ENCODE measurements at places on chromosomes 16 and 17.

DNA sequence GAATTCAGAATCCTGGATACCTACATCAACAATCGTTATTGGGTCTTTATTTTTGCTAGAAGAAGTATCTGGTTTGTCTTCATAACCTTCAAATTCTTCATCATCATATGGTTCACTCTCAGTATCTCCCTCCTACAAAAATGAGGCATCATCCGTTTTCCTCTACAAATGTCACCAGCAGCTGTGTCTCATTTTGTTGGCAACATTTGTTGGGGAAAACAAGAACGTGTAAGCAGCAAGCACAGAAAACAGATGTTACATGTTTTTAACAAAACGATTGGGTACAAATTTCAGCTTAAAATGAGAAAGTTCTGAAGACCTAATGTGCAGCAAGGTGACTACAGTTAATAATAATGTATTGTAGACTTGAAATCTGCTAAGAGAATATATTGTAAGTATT is 8.7 kb downstream of the CCDC47 start:
- DNase-seq, result no peak

GRCh38 chr17:19759568-19760549 is 11.8 kb upstream of the ALDH3A1 start:
- no peak for DNase-seq

DNA sequence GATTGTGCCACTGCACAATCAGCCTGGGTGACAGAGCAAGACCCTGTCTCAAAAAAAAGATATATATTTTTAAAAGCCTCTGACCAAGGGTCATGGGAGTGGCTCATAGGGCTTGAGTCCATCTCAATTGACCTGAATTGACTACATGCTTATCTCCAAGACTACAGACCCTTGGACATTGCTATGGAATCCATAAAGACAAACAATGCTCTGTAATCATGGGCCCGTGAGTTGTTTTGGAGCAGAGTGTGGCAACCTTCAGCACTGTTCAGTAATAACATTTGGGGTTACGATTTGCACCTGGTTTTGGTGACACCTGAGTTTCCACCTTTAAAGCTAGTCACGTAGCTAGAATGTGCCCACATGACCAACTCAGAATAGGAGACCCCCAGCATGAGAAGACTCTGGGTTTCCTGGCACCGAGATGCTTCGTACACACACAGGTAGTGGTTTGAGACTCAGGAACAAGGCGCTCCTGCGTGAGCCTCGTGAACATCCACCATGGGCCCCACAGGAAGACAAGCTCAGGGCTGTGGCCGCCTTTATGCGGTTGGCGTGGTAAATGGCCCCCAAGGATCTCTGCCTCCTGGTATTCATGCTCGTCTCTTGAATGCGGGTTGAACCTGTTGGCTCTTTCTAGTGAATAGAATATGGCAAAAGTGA is 66.6 kb upstream of the RPH3AL start:
- DNase-seq, result no peak

DNA sequence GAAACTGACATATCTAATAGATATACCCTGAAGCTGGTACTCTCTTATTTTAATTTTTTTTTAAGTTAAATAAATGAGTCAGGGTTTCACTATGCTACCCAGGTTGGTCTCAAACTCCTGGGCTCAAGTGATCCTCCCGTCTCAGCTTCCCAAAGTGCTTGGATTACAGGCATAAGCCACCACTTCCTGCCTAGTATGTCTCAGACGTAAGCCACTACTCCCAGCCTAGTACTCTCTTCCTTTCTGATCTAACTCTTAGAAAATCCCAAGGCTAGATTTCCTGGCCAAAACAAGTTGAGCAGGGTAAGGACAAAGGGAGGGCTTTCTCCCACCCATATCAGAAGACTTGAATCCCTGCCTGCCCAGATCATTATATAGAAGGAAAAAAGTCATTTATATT is 33.7 kb downstream of the HOXB1 start:
- DNase-seq, result no peak

DNA sequence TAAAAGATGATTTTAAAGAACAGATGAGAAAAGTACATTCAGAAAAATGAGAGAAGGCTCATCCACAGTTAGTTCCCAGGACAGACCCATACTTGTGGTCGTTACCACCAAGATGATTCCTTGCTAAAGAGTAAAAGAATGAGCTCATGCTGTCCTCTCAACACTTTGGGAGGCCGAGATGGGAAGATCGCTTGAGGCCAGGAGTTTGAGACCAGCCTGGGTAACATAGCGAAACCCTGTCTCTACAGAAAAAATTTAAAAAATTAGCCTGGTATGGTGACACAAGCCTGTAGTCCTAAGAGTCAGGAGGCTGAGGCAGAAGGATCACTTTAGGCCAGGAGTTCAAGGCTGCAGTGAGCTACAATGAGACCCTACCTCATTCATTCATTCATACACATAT is 60.7 kb upstream of the CNEP1R1 start:
- DNase-seq, result no peak

DNA sequence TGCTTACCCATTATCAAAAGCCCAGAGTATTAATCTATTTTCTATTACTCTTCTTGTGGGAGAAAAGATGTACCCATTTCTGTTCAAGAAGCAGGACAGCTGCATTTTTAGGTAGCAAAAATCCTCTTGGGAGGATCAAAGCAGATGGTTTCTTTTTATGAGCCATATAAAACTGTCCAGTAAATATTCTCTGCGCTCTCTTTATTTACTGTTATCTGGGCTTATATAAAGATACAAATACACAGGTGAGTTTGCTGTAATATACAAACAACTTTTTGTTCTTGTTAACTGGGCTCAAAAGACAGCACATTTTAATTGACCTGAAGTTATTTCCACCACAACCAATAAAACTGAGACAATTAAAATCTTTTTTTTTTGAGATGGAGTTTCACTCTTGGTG is 10.1 kb downstream of the PHF12 start:
- no peak for DNase-seq

Data from NCI-H1105 (cell line).